ENCODE measurements at places on chromosomes 5 and 9.

DNA sequence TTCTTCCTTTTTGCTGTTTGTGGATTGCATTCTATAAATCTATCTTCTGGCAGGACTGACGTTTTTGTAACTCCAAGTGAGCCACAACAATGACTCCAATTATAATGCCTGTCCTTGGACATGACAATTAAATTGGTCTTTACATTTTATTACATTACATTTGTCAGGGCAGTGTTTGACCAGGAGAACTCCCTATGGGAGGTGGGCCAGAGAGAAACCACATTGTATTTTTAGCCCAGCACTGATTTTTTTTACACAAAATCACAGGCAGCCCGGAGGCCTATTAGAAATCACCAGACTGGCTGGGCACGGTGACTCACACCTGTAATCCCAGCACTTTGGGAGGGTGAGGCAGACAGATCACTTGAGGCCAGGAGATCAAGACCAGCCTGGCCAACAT, 99.1 kb upstream of the SMC5 start:
- DNase-seq, result no peak

- DNase-seq, result peak; percentile 66
These were observed 174.0 kb downstream of the HMHB1 start for GRCh38 chr5:143985832-143986515.

- no peak for DNase-seq
These were observed 105.7 kb upstream of the NUDT12 start for GRCh38 chr5:103668281-103668680.

DNA sequence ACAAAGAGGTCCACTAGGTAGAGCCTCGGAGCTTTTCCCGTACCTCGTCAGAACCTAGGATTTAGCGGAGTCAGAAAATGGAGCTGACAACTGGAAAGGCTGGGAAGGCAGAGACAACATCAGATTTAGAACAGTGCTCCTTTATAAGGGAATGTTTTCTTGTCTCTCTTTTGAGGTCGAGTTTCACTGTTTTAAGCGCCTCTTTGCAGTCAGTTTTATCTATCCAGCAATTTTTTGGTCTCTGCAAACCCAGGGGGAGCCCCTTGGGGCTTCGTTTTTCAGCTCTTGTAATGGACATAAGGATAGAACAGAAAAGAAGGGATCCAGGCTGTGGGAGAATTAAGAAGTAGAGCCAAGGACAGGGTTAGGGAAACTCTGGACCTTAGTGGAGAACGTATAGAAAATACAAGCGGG, 80.5 kb downstream of the FNBP1 start:
- DNase-seq, result no peak

GRCh38 chr5:35863159-35863558, 6.5 kb downstream of the IL7R start:
- DNase-seq, result no peak

Measured in AG08395 (cell line).